ENCODE measurements at places on chromosomes 4 and X.

DNA sequence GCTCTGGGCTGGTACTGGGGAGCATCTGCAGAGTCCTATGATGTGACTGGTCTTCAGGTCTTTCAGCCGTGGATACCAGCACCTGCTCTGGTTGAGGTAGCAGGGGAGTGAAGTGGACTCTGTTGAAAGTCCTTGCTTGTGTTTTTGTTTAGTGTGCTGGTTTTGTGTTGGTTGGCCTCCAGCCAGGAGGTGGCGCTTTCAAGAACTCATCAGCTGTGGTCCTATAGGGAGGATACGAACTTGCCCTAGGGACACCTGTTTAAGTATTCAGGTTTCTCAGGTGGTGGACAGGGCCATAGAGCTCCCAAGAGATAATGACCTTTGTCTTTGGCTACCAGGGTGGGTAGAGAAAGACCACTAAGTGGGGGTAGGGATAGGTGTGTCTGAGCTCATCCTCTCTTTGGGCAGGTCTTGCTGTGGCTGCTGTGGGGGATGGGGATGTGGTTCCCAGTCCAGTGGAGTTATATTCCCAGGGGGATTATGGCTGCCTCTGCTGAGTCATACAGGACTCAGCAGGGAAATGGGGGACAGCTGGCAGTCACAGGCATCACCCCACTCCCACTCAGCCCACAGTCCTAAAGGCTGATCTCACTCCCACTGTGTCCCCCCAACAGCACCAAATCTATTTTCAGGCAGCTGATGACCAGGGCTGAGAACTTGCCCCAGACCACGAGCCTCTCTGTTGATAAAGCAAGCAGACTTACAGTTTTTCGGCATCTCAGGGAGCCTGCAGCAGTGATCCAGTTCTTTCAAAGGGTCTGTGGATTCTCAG lies 24.1 kb downstream of the MSMO1 start:
- no peak for DNase-seq

DNA sequence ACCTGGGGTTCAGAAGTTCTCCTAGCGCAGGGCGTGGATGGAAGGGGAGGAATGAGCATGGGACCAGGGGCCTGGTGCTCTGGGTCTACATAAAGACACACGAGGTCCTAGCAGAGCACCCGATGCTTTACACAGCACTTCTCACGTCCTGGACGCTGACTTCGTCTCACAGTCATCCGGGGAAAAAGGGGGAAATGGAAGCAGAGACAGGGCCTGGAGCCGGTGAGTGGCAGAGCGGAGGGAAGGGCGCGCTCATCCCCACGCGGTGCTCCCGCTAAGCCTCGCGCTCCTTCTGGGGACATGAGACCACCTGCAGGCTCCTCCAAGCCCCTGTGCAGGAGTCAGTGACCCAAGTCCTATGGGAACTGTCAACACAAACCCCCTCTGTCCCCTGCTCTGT lies 157.7 kb downstream of the AFAP1 start:
- DNase-seq = peak; percentile 34

DNA sequence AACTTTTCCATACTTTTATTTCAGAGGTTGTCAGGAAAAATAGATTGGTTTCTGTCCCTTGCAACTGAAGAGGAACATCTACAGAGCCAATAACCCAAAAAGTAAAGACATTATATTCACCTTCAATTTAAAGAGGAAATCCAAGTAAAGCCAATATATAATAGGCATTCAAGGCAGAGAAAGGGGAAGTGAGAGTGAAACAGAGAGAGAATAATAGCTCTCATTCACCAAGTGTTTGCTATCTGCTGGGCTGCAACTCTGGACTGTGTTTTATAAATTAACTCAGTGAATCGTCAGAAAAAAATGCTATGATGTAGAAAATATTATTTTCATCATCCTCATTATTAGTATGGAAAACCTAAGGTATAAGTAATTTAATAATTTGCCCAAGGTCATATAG lies 448.5 kb downstream of the TRAM1L1 start:
- no peak for DNase-seq

DNA sequence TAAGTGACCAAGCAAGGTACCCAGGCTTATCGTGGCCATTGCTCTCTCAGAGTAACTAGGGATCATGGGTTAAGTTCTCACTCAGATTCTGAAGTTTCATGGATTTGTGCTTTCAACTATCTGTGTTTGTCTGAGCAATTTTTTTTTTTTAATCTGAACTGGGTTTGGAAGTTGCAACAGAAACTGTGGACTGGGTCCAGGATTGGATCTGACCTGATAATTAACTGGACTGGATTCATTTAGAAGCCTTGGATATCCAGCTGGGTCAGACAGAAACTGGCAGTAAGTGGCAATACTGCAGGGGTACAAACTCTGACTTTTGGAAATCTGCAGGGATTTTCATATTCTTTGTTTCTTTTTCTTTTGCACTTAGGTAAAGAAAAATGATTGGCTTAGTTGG lies 38.7 kb upstream of the FGF2 start:
- no peak for DNase-seq

DNA sequence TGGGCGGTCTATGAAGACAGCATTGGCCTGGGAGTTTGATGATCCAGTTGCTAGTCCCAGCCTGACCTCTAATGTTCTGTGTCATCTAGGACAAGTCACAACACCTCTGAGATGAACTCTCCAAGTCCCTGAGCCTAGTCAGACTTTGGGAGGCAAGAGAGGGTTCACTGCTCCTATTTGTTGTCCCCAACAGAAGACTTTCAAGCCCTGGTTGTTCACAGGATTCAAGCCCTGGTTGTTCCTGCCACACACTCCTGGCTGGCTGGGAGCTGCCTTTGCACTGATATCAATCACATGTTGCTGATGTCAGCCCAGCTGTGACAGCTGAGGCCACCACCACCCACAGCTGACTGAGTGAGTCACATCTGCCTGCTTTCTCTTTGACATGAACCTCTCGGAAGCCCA lies 253.2 kb upstream of the RASGEF1B start:
- no peak for DNase-seq

DNA sequence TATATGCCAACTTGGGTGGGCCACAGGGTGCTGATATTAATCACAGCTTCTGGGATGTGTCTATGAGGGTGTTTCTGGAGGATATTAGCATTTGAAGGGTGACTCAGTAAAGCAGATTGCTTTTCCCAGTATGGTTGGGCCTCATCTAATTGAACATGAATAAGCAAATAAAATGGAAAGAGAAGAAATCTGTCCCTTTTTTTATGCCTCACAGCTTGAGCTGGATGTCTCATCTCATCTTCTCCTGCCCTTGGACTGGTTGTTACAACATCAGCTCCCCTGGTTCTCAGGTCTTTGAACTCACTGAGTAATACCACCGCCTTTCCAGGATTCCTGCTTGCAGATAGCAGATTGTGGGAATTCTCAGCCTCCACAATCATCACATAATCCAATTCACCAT lies 1149.2 kb downstream of the PCDH18 start:
- peak; percentile 42 for DNase-seq

- DNase-seq = no peak
These were observed 81.6 kb upstream of the FAT1 start for GRCh38 chr4:186805020-186805820.

- DNase-seq = peak; percentile 68
These were observed 72.1 kb upstream of the ETNPPL start for GRCh38 chr4:108834835-108835384.

DNA sequence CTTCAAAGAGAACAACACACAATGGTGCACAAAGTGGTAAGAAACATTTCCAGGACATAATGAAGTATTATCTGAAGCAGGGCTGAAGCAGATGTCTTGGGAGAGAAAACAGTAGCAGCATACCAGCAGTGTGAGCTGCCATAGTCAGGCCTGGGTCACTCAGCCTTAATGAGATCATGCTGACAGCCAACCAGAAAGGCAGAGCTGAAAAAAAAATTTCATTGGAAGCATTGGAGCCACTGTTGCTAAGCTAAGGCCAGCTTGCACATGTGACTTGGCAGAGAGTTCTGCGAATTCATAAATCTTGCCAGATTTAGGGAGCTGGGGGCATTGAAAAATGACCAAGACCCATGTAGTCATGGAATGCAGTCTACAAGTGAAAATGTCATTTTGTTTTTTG lies 444.0 kb upstream of the PITX2 start:
- peak; percentile 76 for DNase-seq

DNA sequence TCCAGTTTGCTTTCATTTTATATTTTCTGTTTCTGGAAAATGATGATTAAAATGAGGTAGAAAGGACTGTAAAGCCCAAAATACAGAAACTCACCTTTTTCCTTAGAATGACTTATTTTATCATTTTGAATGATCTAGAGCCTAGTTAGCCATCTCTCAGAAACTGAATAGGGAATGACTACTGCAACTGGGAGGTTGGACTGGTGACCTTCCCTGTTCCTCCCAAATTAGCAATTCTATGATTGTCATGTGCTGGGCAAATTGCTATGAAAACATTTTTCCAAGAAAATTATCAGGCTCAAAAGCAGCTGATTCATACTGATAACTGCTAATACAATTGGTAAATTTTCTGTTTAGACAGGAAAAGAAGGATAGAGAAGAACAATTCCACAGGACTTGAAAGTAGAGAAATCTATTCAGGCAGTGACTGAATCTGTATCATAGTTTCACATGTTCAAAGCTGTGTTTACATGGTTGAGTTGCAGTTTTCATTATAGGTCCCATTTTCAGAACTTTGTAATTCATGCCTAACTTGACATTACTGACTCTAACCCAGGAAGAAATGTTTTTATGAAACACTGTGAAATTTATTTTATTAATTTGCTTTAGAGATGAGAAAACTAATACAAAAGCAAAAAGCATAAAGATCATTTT lies 43.4 kb upstream of the SEC24B start:
- DNase-seq = no peak

DNA sequence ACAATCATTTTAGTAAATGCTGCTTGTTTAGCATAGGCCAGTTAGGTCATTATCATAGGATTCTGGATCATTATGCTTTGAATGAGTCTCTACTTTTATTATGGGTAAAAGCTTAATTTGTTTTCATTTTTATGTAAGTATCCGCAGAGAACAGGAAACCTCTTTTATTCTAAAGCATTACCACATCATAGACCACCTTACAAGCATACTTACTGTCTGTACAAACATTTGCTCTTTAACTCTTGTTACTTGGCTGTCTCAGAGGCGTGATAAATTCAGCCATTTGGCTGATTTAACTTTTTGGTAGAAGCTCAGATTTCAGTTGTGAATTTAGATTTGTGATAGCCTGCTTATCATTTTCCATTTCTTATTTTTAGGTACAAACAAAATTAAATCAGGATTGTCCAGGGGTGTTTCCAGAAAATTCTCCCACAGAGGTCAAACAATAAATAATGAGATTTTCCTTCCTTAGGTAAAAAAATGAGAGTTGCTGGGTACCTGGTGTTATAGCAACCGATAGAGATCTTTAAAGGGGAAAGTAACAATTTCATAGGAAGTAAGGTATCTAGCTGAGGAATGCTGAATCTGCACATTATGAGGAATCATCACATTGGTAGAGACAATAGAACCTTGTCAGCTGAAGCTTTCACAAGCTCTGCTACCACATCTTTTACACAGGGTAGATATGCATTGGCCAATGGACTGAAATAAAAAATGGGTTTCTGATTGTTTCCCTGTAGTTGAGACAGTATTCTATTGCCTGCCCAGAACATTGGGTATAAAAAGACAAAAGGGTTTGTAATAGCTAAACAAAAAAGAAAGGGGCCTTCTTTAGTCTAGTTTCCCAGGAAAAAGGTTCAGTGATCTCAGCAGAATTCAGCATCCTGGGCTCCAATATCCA lies 62.5 kb downstream of the NDNF start:
- DNase-seq = no peak

DNA sequence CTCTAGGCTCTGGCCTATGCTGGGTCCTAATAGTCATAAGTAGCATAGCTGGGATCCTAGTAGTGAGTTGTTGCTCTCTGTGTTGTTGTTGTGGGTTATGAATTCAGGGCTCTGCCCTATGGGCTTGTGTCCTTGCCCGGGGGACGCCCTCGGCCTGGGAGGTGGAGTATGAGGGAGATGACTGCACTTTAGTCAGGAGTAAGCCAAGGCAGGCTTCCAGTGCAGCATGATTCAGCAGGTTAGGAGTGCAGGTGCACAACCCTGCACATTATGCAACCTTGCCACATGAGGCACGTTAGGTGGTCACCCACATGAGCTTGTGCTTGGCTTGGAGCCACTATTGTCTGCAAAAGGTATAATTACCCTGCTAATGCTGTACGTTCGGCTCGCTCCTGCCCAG lies 58.4 kb upstream of the CCDC149 start:
- DNase-seq = no peak

DNA sequence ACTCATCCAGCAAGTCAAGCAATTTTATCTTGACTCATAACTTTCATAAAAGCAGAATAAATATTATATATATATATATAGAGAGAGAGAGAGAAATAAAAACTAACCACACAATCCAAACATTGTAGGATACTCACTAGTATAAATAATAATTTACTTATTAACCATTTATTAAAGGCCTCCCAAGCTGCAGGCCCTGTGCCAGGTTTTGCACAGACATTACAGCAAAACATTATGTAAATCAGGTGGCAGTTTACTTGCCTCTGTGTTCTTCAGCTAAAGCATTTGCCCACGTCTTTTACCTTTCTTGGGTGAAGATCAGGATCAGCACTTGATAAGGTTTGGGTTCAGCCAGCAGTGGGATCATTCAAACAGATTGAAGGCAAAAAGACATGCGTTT lies 75.6 kb downstream of the CLDN22 start:
- DNase-seq = no peak

- no peak for DNase-seq
These were observed 13.9 kb upstream of the HEPH start for GRCh38 chrX:66150163-66150562.

- no peak for DNase-seq
These were observed 15.3 kb downstream of the CYTL1 start for GRCh38 chr4:5003918-5004317.

DNA sequence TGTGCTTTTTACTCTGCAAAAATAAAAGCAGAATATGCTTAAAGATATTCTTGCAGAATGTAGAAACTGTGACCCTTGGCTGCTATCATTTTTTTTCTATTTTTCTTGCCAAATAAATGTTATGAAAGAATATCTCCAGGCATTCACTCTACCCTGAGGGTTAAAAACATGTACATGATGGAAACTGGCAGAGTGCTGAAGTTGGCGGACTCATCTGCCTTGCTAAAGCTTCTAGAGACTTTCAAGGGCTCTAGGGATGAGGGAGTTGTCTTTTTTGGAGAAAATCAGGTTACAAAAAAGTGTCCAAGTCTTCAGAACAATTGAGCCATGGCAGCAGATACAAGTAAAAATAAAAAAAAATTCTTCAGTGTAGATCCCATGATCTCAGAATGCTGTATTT lies 40.5 kb upstream of the NRK start:
- DNase-seq = no peak

DNA sequence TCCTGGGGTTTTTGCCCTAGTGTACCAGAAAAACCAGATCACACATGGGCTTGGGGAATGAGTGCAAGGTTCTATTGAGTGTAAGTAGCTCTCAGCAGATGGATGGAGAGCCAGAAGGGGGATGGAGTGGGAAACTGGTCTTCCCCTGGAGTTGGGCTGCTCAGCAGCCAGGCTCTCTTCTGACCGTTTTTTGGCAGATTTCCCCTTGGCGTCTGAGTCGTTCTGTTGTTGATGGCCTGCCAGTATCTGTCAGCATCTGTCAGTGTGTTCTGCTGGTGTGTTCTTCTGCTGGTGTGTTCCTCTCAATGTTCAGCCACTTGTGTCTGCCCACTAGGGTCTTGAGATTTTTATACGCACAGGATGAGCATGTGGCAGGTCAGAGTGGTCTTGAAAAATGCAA lies 633.9 kb upstream of the CPEB2 start:
- no peak for DNase-seq

GRCh38 chr4:18540349-18540748 lies 518.8 kb upstream of the LCORL start:
- no peak for DNase-seq

Measured in fibroblast of skin of right biceps (primary cell).